ENCODE measurements at places on chromosomes 7 and 10.

- no peak for DNase-seq
Measured at GRCh38 chr10:57799625-57800024, 468.1 kb downstream of the IPMK start.

DNA sequence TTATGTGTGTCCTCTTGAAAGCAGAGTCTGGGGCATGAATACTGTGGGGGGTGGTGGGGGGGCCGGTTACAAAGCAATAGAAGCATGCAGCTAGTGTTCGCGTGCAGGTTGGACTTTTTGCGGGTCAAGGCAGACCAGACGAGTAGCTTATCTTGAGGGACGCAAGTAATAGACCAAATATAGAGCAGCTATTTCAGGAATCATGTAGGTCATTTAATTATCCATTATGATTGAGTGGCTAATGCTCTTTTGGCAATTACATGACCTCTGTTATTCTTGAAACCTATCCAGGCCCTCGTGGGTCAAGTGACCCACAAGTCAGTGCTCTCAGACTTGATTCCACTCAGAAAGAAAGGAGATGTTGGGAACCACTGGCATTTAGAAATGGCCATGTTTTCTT is 93.0 kb downstream of the BTRC start:
- DNase-seq, result no peak

DNA sequence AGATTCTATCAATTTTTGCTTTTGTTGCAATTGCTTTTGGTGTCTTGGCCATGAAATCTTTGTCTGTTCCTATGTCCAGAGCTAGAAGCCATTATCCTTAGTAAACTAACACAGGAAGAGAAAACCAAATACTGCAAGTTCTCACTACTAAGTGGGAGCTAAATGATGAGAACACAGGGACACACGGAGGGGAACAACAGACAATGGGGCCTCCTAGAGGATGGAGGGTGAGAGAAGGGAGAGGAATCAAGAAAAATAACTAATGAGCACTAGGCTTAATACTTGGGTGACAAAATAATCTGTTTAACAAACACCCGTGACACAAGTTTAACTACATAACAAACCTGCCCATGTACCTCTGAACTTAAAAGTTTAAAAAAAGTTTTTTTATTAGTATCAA is 78.2 kb downstream of the ANKRD26 start:
- DNase-seq, result no peak

- no peak for DNase-seq
Measured at GRCh38 chr10:70692043-70692603, 19.8 kb downstream of the ADAMTS14 start.

GRCh38 chr7:25105911-25106310 is 19.1 kb downstream of the CYCS start:
- no peak for DNase-seq

DNA sequence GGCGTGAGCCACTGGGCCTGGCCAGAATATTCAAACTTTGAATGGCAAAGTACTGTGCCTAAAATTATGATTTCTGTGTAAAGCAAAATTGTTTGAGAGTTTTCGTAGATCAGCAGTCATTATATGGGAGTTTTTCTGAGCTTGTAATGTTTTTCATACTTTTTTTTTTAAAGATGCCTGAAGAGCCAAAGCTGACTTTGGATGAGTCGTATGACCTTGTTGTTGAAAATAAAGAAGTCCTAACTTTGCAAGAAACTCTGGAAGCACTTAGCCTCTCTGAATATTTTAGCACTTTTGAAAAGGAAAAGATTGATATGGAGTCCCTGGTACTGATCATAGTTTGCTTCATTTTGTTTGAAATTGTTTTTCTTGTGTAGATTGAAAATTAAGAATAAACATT is 26.7 kb downstream of the SEC23IP start:
- no peak for DNase-seq
